Sciatic nerve (tissue), 2 donors: ENCODE measurements at places on chromosomes 5 and 9. TPM values are rescaled to one million over a fixed set of nuclear protein-coding genes. Genes with fewer than 3 reads are reported as not detected.

The GEMIN5 gene
- 16.0 TPM for total RNA-seq

The NEUROG1 gene
- total RNA-seq: not detected

The SLC36A3 gene
- total RNA-seq: not detected

The DNAH5 gene
- total RNA-seq: 0.58 TPM

The OLFM1 gene
- 40.7 TPM for total RNA-seq

The DOCK8 gene
- 31.4 TPM for total RNA-seq

The NR2F1 gene
- total RNA-seq: 181 TPM

The C9orf43 gene
- 0.45 TPM for total RNA-seq

The PCDHB9 gene
- total RNA-seq: 3.7 TPM

The RMI1 gene
- 5.3 TPM for total RNA-seq

The CCNI2 gene
- total RNA-seq: 0.36 TPM

The ASTN2 gene
- 19.1 TPM for total RNA-seq

The WDR38 gene
- total RNA-seq: not detected

The LRRC19 gene
- total RNA-seq: not detected

The ELOVL7 gene
- total RNA-seq: 32.1 TPM

The MIGA2 gene
- 25.5 TPM for total RNA-seq

The GPRIN1 gene
- 0.53 TPM for total RNA-seq

The ADAMTSL1 gene
- 61.8 TPM for total RNA-seq

The TMEM171 gene
- total RNA-seq: 1.0 TPM

The TICAM2 gene
- 5.9 TPM for total RNA-seq
